ENCODE measurements at places on chromosomes 7 and 10. TPM values are rescaled to one million over a fixed set of nuclear protein-coding genes. Genes with fewer than 3 reads are reported as not detected.

DNA sequence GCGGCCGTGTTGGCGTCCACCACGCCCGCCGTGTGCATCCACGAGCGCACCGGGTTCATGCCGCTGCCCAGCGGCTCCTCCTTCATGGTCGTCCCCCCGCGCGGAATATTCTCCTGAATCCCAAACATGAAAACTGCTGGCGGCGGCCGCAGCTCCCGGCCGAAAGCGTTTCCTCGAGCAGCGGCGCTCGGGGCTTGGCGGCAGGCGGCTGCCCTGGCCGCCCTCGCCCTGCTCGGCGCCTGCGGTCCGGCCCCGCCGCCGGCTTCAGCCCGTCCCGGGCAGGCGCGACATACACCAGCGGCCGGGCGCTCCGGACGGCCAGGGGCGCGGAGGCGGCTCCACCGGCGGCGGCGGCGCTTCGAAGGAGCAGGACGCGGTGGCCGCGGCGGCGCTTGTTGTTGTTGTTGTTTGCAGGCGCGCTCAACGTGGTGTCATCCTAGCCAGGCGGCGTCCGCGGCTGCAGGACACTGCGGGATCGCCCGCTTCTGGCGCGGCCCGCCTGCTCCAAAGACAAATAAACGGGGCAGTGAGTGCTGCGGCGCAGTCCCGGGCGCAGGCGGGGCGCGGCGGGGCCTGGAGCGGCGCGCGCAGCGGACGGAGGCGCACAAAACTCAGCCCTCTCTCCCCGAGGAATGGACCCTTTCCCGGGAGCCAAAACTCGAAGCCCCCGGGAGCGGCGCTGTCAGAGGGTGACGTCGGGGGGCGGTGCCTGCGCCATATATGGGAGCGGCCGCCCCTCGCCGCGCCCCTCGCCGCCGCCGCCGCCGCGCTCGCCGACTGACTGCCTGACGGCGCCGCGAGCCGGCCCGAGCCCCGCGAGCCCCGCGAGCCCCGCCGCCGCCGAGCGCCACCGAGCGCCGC, at the start of gene EBF3:
EBF3 (minus strand) TSS at position 634 of the 861 bp plus-strand sequence; CDS start at position 128, 506 bp downstream.
- peak; percentile 65 for DNase-seq
- no peaks in the 10 kb centered on the region for H3K36me3 ChIP-seq
- peak within 1 kb of the TSS; percentile 64 for H3K27ac ChIP-seq
- peaks cover 44% of the 10 kb centered on the region for H3K27me3 ChIP-seq

- H3K27ac ChIP-seq = no peak overlapping the region
- H3K36me3 ChIP-seq = no peaks in the 10 kb centered on the region
- DNase-seq = no peak
- no peaks in the 10 kb centered on the region for H3K27me3 ChIP-seq
These were observed 70.1 kb downstream of the AUTS2 start for GRCh38 chr7:69668339-69668870.

DNA sequence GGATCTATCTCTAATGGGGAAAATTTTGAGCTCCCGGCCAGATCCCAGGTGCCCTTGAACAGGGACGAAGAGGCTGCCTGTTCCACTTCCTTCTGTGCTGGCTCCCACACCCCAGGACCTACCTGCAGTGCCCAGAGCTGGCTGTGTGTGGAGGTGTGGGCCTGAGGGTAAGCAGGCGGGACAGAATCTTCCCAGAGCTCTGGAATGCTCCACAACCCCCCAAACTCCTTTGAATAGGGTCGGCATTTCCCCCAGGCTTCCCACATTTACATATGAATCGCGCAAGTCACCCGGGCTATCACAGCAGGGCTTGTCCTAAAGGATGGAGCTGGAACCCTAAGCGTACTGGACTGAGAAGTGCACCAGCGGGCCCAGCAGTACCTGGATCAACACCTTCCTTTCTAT, 95.9 kb downstream of the DNMBP start:
- H3K27ac ChIP-seq = no peak overlapping the region
- no peaks in the 10 kb centered on the region for H3K27me3 ChIP-seq
- no peak for DNase-seq
- no peaks in the 10 kb centered on the region for H3K4me1 ChIP-seq
- no peak overlapping the region for H3K4me3 ChIP-seq
- H3K36me3 ChIP-seq = no peaks in the 10 kb centered on the region

DNA sequence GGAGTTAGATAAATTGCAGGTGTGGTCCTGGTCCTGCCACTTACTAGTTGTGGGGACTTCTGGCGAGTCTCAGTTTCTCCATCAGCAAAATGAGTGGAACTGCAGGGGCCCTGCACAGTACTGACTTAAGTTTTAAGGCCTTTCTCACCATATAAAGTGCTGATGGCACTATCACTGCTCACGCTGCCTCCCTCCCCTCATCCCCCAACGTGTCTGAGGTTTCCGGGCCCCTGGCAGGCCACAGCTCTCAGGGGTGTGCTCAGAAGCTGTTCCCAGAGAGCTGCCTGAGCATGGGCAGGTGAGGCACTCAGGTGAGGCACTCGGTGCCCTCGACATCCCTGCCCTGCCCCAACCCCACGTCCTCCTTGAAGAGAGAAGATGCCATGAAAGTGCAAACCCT, 74.2 kb downstream of the VOPP1 start:
- H3K4me1 ChIP-seq = no peaks in the 10 kb centered on the region
- DNase-seq = no peak
- no peak overlapping the region for H3K4me3 ChIP-seq
- H3K36me3 ChIP-seq = no peaks in the 10 kb centered on the region

DNA sequence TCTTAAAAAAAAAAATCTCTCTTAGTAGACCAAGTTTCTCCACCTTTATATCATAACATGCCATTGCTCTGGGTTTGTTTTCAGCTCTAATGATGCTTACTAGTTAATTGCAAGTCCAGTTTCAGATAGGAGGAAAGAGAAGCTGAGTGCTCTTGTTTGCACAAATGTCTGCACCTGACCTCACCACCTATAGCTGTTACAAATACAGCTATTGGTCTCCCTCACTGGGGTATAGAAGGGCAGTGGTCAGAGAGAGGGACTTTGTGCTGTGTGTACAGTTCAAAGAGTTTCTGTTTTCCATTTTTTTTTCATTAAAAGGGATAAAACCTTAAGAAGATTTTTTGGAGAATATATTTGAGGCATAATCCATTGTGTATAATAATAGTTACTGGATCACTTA, 52.7 kb downstream of the TAS2R16 start:
- no peak for DNase-seq
- no peak overlapping the region for H3K27ac ChIP-seq
- H3K4me3 ChIP-seq = no peak overlapping the region
- no peaks in the 10 kb centered on the region for H3K27me3 ChIP-seq
- H3K4me1 ChIP-seq = no peaks in the 10 kb centered on the region
- H3K36me3 ChIP-seq = no peaks in the 10 kb centered on the region

- H3K27me3 ChIP-seq = no peaks in the 10 kb centered on the region
- no peaks in the 10 kb centered on the region for H3K4me1 ChIP-seq
- H3K36me3 ChIP-seq = peaks cover 2% of the 10 kb centered on the region
- H3K4me3 ChIP-seq = no peak overlapping the region
- no peak for DNase-seq
These were observed 46.3 kb downstream of the SPAG6 start for GRCh38 chr10:22391600-22391999.

- no peaks in the 10 kb centered on the region for H3K36me3 ChIP-seq
- no peak overlapping the region for H3K27ac ChIP-seq
- no peaks in the 10 kb centered on the region for H3K4me1 ChIP-seq
- no peak overlapping the region for H3K4me3 ChIP-seq
- DNase-seq = no peak
- no peaks in the 10 kb centered on the region for H3K27me3 ChIP-seq
These were observed 155.5 kb downstream of the PPP1R9A start for GRCh38 chr7:95062901-95063300.

GRCh38 chr10:73968098-73968521, 29.8 kb upstream of the VCL start:
- H3K27ac ChIP-seq = peak overlapping the region; percentile 93
- H3K27me3 ChIP-seq = no peaks in the 10 kb centered on the region
- H3K36me3 ChIP-seq = no peaks in the 10 kb centered on the region
- no peaks in the 10 kb centered on the region for H3K4me1 ChIP-seq
- DNase-seq = no peak

DNA sequence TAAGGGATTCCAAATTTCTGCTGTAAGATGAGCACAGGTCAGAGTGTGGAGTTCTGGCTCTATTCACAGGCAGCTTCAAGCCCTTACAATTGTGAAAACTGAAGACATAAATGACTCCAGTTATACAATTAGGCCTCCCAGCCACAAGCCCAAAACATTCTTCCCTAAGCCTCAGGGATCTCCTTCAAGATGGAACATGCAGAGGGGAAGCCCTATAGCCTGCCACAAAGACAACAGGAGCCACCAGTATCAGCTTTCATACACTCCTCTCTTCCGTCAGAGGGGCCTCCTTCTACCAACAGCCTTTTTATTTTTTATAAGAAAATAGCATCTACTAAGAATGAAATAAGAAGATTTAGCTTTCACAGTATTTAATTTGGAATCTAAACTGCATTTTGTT, 46.5 kb downstream of the DLD start:
- H3K27me3 ChIP-seq = no peaks in the 10 kb centered on the region
- no peak overlapping the region for H3K4me3 ChIP-seq
- peaks cover 6% of the 10 kb centered on the region for H3K4me1 ChIP-seq
- no peak for DNase-seq
- H3K27ac ChIP-seq = peak overlapping the region; percentile 91
- H3K36me3 ChIP-seq = no peaks in the 10 kb centered on the region

- no peak overlapping the region for H3K27ac ChIP-seq
- H3K36me3 ChIP-seq = no peaks in the 10 kb centered on the region
- no peak overlapping the region for H3K4me3 ChIP-seq
- no peaks in the 10 kb centered on the region for H3K4me1 ChIP-seq
- no peak for DNase-seq
These were observed 64.4 kb downstream of the SUGCT start for GRCh38 chr7:40199076-40199802.

DNA sequence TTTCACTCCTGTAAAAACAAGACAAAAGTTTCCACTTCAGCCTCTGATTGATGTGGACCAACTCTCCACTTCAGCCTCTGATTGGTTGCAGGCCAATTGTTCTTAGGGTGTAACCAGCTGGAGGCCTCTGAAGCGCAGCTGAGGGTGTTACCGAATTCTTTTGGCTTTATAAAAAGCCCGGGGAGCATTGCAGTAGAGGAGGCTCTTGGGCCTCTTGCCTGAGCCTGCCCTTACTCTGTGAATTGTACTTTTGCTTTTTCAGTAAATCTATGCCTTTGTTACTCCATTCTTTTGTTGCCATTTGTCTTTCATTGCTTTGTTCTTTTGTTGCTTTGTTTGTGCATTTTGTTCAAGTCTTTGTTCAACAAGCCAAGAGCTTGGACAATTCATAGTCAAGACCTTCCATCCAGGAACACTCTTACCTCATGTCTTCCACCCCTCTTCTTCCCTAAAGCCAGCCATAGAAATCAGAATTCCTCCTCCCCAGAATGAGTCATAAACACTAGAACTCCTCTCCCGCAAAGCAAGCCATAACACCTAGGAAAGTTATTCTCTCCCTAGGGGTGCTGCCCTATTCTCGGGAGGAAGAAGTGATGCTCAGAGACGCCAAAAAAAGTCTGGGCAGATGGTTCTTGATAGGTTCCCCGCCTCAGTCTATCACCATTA, 53.5 kb upstream of the ARMC3 start:
- no peak overlapping the region for H3K4me3 ChIP-seq
- no peak overlapping the region for H3K27ac ChIP-seq
- no peaks in the 10 kb centered on the region for H3K27me3 ChIP-seq
- H3K36me3 ChIP-seq = no peaks in the 10 kb centered on the region
- no peak for DNase-seq

DNA sequence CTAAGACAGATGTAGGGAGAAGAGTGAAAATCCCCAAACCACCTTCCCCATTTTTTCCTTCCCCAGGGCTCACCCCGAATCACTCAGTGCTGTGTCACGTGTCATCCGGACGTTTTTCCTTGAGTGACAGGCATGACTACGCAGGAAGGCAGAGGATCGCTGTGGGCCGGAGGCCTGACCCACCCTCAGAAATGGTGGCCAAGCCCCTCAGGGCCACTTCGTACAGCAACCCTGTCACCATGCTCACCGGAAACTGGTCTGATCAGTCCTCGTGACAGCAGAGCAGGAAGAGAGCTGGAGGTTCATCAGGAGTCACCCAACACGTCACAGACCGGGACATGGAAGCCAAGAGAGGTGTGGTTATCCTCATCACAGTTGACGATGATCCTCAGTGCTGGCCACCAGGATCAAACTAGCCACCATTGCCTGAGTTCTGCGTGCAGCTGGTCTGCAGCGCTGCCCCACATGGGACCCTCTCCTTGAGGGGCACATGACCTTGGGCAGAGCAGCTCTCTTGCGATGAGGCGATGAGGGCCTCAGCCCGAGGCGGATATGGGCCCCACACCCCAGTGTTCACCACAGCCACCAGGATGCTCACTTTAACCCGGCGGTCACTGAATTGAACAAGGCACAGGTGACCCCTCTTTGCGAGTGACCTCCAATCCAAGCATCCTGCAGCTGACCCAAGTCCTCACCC, 99.3 kb upstream of the INSIG1 start:
- no peaks in the 10 kb centered on the region for H3K4me1 ChIP-seq
- H3K27me3 ChIP-seq = no peaks in the 10 kb centered on the region

DNA sequence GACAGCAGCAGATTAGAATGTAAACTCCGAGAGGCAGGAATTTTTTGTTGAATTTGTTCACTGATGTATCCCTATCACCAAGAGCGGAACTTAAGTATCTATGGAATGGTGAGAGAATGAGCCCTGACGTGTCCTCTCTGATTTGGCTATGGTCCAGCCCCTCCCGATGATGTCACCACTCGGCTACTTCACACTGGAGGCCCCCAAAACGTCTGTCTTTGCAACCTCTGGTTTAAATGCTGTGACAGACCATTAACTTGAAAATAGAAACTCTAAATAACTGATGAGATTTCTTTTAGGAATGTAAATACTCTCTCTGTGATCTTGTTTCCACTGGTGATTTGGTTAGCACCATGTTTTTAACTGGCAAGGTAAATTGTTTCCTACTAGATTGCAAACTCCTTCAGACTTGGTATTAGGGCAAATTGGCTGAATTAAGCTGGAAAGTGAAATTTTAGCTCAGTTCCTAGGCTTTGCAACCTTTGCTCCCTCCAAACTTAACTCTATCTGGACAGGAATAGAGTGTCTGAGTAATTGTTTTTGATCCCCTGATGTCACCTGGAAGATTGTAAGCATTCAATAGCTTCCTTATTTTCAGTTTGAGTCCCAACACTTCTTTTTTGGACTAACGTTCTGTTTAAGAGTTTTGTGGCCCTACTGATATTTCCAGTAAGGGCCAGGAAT, 19.1 kb downstream of the SLC16A12 start:
- H3K4me3 ChIP-seq = no peak overlapping the region
- peak overlapping the region; percentile 56 for H3K27ac ChIP-seq
- no peaks in the 10 kb centered on the region for H3K27me3 ChIP-seq

- no peak overlapping the region for H3K4me3 ChIP-seq
- H3K27ac ChIP-seq = no peak overlapping the region
- no peaks in the 10 kb centered on the region for H3K27me3 ChIP-seq
- DNase-seq = no peak
- H3K4me1 ChIP-seq = no peaks in the 10 kb centered on the region
These were observed 282.4 kb downstream of the ADARB2 start for GRCh38 chr10:1454951-1455350.

- H3K4me1 ChIP-seq = no peaks in the 10 kb centered on the region
- H3K36me3 ChIP-seq = no peaks in the 10 kb centered on the region
- H3K27ac ChIP-seq = no peak overlapping the region
These were observed 61.3 kb downstream of the ABCB4 start for GRCh38 chr7:87413951-87414793.

GRCh38 chr7:95986178-95986764, 213.9 kb downstream of the DYNC1I1 start:
- DNase-seq = no peak
- no peaks in the 10 kb centered on the region for H3K36me3 ChIP-seq
- no peak overlapping the region for H3K27ac ChIP-seq

The ZC3HAV1L gene
- 38.9 TPM for total RNA-seq

The SRRM3 gene
- total RNA-seq = 1.3 TPM

The PKD1L1 gene
- 0.41 TPM for total RNA-seq

The MEOX2 gene
- 9.5 TPM for total RNA-seq

The FRA10AC1 gene
- total RNA-seq = 22.8 TPM

The SEMA3E gene
- 1.2 TPM for total RNA-seq

The RBP3 gene
- total RNA-seq = not detected

The MARVELD1 gene
- 36.9 TPM for total RNA-seq

The ZRANB1 gene
- total RNA-seq = 14.9 TPM

The CPA2 gene
- not detected for total RNA-seq

The NEBL gene
- 1.2 TPM for total RNA-seq

The MYO3A gene
- total RNA-seq = 3.4 TPM
